ENCODE measurements at places on chromosomes 7 and 10.

DNA sequence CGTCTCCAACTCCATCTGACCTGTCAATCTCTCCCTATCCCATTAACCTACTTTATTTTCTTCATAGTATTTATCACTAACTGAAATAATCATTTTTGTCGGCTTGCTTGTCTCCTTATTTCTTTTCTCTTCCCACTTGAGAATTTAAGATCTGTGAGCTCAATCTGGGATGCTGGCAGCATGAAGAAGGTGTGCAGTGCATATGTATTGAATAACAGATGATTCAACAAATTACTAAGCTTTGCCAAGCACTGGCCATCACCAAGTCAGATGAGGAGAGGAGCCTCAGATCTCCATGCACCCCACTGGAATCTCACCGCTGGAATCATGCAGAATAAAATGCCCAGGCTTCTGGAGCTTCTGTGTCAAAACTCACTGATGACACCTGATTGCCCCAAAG lies 47.6 kb upstream of the PPP1R3C start:
- no peak for DNase-seq

- DNase-seq, result no peak
Observed at GRCh38 chr10:114276671-114277070, 37.6 kb downstream of the VWA2 start.

DNA sequence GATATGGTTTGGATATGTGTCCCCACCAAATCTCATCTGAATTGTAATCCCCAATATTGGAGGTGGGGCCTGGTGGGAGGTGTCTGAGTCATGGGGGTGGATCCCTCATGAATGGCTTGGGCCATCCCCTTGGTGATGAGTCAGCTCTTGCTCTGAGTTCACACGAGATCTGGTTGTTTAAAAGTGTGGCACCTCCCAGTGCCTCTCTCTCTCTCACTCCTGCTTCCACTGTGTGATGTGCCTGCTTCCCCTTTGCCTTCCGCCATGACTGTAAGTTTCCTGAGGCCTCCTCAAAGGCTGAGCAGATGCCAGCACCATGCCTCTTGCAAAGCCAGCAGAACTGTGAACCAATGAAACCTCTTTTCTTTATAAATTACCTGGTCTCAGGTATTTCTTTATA lies 4.8 kb upstream of the GCK start:
- peak; percentile 42 for DNase-seq

- peak; percentile 21 for DNase-seq
Observed at GRCh38 chr10:74824900-74825370, 1.5 kb upstream of the KAT6B start.

GRCh38 chr10:26890956-26891355 lies 30.2 kb upstream of the ABI1 start:
- DNase-seq, result peak; percentile 22

- no peak for DNase-seq
Observed at GRCh38 chr10:17214526-17214925, 13.1 kb upstream of the TRDMT1 start.

DNA sequence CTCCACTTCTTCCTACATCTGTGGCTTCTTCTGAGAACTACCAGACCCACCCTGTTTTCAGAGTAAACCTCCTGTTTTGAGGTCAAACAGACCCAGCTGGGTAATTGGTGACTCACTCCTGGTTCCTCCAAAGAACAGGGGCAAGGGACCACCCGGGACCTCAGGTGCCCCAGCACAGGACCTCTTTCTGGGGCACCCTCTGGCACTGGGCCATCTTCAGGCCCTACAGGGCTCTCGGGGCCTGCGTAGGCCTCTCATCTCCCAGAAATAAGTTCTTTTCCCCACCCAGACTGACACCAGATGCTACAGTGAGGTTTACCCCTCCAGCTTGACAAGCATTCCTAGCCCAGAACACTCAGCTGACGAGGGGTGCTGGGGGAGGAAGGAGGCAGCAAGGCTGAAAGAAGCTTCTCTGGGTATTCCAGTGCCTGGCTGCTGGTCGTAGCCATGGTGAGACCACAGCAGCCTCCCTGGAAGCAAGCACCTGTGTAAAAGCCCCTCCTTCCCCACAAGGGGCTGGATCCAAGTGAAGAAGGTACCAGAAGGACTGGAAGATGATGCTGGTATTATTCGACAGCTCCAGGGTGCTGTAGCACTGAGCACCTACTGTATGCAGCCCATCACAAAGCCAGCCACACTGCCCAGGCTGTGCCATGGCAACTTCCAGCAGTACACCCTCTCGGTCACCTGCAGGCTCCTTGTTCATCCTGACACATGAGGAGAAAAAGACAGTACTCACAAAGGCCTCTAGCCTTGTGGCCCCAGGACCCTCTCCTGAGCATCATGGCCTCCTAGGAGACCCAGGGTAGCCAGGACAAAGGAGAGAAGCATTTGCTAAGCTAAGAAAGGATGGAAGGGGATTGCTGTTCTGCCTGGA lies 47.4 kb downstream of the ALOX5 start:
- DNase-seq, result peak; percentile 24

DNA sequence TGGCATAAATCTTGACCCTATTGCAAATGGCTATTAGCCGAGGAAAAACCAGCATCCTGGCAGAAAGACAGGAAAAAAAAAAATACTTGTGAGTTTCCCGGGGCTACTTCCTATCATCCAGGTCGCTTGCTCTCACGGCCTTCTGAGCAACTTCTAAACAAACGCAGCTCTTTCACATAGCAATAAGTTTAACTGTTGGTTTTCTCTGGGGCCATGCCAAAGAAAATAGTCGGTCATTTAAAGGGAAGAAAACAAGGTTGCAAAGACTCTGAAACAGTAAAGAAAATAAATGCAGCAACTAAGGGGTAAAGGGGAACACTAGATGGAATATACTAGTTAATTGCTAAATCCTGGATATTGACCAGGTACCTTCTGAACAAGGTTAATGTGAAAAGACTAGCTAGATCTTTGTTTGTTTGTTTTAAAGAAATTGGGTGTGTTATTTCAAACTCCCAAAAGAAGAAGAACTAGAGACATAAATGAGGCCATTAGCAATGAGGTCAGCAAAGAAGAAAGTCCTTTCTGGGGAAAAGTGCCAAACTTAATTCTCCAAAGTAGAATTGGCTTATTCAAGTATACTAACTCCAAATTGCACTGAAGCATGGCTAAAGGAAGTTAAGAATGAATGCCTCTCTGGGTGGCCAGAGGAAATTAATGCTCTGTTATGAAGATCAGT lies 54.2 kb downstream of the SLC39A12 start:
- DNase-seq, result no peak

DNA sequence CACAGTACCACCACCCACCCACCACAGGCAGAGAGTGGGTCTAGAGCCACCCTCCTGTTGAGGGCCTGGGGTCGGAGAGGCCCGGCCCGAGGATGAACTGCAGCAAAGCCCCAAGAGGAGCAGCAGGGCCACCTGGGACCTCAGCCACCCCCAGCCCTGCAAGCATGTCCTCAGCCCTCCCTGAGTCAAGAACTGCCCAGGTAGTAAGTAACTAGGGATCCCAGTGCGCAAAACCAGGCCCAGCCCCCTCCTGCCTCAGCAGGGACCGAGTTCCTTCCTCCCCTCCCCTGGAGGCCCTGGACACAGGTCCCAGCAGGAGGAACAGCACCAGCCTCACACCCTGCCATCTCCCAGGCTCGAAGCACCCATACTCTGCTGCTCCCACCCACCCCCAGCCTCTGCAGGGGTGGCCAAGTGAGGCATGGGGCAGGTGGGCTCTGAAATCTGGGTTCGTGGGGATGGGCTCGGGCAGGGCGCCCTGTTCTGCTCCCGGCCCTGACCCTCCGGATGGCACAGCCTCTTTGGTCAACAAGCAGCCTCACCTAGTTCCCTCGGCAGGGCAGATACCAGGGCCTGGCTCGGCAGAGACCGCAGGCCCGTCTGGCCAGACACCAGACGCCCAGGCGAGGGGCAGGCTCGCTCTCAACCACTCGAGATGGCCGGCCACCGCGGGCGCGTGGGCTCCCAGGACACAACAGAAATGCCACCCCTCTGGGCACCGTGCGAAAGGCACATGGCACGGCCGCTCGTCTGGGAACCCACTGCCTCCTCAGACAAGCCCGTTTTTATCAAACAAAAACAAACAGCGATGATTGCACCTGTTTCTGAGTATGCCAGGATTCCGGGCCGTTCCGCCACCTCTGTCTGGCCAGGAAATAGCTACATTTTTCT lies 15.2 kb downstream of the PDGFA start:
- no peak for DNase-seq

GRCh38 chr7:157526913-157527634 lies 190.3 kb downstream of the DNAJB6 start:
- no peak for DNase-seq

GRCh38 chr7:150954201-150954985 lies 23.7 kb downstream of the KCNH2 start:
- no peak for DNase-seq

DNA sequence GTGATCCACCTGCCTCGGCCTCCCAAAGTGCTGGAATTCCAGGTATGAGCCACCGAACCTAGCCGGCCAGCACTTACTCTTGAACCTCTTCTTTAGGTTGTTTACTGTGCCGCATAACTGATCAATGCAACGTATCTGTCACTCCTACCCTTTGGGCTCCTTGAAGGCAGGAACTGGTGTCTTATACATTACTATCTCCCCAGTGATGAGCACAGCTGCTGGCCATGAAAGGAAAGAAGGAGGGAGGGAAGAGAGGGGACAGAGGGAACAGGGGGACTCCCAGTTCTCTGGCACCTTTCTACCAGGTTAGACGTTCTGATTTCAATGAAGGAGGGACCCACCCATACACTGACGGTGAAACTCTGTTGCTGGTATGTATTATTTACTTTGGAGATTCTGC lies 111.8 kb upstream of the NANOS1 start:
- no peak for DNase-seq

- DNase-seq, result no peak
Observed at GRCh38 chr7:96949766-96950165, 55.6 kb upstream of the DLX6 start.

DNA sequence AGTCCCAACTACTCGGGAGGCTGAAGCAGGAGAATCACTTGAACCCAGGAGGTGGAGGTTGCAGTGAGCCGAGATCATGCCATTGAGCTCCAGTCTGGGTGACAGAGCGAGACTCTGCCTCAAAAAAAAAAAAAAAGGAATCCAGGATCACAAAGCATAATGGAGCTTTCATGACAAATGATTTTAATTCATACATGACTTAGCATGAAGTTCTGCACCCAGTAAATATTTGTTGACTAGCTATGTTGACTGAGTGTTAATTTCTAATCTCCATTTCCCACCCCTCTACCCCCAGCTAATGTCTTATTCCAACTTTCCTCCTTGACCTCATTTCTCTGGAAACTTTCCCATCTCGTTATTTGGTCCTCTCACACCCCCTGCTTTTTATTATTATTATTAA lies 53.3 kb downstream of the ATOH7 start:
- DNase-seq, result no peak

- no peak for DNase-seq
Observed at GRCh38 chr10:110857265-110858171, 14.2 kb upstream of the PDCD4 start.

GRCh38 chr7:55092186-55092974 lies 73.6 kb downstream of the EGFR start:
- DNase-seq, result no peak

DNA sequence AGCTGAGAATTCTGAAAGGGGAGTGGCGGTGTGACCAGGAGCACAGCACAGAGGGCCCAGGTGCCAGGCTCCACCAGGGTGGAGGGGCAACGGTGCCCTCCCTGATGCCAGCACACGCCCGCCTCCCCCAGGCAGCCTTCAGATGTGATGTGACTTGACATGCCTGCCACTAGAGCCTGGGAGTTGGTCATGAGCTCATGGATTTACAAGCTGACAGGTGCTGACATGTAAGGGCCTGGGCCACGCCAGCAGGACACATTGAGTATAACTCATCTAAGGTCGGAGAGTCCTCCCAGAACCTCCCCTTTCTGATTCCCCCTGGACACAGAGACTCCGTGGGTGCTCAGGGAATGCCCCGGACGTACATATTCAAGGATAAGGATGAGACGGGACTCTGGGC lies 74.2 kb downstream of the LSM5 start:
- DNase-seq, result no peak

DNA sequence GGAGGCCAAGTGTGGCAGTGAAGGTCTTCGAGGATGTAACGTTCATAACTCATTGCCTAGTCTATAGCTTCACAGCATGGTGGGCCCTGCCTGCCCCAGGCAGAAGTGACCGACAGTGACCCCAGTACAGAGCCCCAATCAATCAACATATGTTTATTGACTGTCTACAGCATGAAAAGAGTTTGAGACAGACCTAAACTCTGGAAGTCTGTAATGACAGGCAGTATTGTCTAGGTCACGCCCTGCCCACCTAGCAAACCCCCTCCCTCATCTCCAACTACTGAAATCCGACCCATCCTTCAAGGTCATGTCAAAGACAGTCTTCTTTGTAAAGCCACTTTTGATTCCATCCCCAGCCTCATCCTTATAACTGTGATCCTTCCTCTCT lies 43.9 kb downstream of the LYZL1 start:
- no peak for DNase-seq

- no peak for DNase-seq
Observed at GRCh38 chr7:2657920-2658671, 26.3 kb downstream of the TTYH3 start.

Measured in stimulated activated CD8-positive, alpha-beta memory T cell treated with anti-CD3 and anti-CD28 coated beads, Interleukin-15, amount 100 ng/mL, for 48 hours (primary cell).